Activated CD4-positive, alpha-beta T cell treated with anti-CD3 and anti-CD28 coated beads, Interleukin-2, amount 50 U/mL, for 4 hours (primary cell): ENCODE measurements at places on chromosomes 12 and 14.

DNA sequence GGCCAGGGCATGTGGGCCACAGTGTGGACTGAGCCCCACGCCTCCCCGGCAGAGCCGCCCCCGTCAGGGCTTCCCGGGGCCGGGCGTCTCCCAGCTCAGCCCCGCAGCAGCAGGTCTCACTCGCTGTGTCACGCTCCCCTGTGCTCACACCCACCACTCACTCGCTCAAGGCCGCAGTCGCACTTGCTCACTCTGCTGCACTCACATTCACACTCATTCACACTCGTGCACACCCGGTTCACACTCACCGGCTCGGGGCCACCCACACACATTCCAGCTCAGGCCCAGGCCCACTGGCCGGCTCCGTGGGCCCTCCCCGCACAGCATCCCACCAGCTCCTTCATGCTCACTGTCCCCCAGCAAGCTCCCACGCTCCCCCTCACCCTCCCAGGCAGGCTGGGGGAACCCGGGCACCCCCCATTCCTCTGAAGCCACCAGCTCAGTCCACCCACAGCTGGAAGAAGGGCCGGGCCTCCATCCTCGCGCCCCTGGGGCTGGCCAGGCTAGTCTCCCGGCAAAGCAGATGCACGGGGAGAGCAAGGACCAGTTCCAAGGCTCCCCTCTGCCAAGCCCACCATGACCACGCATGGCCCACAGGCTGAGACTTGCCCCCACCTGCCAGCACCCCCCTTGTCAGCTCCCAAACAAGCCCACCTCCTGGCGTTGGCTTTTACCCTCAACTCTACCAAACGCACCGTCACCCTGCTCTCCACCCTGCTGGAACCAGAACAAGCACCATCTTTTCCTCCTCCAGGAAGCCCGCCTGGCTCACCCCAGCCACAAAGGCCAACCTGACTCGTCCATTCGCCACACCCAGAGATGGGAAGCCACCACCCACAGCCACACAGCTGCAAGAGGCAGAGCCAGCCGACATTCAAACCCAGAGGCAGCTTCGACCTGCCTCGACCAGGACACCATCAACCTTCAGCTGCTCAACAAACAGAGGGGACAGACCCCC lies 28.0 kb downstream of the NCOR2 start:
- DNase-seq, result no peak

DNA sequence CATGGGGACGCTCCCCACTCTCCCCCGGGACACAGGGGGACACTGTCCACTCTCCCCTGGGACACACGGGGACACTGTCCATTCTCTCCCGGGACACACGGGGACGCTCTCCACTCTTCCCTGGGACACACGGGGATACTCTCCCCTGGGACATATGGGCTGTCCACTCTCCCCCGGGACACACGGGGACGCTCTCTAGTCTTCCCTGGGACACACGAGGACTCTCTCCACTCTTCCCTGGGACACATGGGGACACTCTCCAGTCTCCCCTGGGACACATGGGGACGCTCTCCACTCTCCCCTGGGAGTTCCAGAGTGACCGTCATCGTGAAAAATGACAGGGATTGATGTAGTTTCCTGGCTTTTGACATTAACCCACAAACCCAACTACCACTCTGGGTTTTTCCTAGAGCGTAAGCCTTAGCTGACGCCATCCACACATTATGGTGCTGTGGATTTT lies 3.0 kb upstream of the P2RX2 start:
- DNase-seq, result no peak

GRCh38 chr14:33709283-33709682 lies 241.6 kb downstream of the EGLN3 start:
- no peak for DNase-seq

DNA sequence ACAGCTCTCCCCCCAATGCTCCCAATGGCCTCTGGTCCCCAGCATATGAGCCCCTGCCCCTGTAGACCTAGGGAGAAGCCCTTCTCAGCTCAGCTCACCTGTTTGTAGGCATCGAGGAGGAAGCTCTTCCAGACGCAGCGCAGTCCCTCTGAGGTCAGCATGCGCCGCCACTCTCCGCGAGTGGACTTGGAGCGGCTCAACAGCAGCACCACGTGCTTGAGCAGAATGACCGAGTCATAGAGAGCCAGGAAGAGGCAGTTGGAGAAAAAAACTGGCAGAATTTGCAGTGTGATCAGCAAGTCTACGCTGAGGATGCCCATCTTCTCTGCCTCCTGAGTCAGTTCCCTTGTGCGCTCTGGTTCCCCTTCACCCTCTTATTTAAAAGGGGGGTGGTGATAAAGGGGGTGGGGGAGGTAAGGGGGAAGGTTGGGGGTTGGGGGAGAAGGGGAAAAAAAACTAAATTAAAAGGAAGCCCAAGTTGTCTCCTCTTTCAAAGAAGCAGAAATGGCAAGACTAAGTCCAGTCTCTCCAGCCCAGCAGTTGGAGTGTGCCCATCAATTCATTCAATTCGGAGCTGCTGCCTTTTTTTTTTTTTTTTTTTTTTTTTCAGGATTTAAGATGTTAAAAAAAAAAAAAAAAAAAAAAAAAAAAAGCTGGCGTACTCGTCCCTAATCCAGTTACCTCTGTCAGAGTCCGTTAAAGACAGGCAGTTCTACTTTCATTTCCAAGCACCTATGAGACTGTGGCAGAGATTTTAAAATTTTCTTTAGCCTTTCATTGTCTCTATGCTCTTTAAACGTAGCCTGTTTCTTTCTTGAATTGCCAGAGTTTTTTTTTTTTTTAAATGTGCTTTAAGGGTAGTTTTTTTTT lies at the start of gene DIO2:
Gene DIO2 (minus strand): TSS at position 352 of the 870 bp plus-strand sequence. CDS start 32 bp downstream, at position 320.
- DNase-seq, result no peak

DNA sequence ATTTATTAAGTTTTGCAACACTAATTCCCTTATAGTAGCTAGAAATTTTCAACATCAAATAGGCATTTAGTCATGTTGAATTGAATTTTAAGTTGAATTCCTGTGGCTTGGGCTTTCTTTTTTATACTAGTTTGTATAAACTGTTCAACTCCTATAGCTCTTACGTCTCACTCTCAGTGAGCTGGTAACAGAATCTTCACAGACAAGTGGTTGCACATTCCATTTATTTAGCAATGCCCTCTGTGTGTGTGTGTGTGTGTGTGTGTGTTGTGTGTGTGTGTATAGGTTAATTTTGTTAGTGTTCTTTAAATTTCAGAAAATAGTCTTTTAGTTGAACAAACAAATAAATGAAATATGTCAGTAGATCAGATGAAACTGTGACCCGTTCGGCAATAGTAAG lies 425.0 kb downstream of the NPAS3 start:
- no peak for DNase-seq

GRCh38 chr14:90406384-90406798 lies 9.6 kb downstream of the CALM1 start:
- no peak for DNase-seq

GRCh38 chr12:15122344-15122743 lies 98.9 kb downstream of the RERG start:
- DNase-seq, result no peak

DNA sequence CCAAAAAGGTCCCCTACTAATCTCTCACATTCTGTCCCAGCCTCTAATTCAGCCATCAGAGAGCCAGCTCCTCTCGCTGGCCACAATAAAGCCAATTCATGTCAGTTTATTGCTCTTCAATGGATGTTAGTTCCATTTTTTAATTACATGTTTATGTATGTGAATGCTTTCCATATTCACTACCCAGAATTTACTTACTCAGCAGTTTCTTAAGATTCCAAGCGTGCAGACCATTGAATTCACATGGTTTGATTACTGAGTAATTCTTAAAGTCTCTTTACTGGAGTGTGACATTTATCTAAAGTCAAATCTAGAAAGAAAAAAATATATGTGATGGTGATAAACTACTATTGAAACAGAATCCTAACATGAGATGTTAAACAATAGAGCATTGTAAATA lies 102.2 kb downstream of the LLPH start:
- no peak for DNase-seq

GRCh38 chr12:49622501-49623141 lies 740 bp upstream of the PRPF40B start:
- DNase-seq, result no peak

- no peak for DNase-seq
Measured at GRCh38 chr12:90085494-90086274, 377.0 kb upstream of the ATP2B1 start.

DNA sequence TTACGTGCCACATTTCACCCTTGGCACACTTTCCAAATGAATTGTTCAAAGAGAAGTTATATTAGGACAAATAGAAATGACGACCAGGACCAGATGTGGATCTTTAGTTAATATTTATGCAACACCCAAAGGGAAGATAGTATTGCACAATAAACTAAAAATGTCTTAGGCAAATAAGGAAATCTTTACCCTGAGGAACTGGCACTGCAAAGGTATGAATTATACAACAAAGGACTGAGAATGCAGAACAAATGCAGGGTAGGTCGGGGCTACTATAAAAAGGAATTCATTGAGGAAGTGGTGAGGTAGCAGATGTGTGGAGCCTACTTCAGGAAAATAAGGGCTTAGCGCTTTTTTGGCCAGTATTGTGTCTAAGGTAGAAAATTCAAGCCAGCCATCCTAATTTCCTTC lies 3.9 kb upstream of the TMTC2 start:
- DNase-seq, result no peak

- DNase-seq, result no peak
Measured at GRCh38 chr14:36773136-36773540, 111.5 kb downstream of the PAX9 start.

- no peak for DNase-seq
Measured at GRCh38 chr12:109116611-109116949, 193 bp downstream of the ACACB start.

DNA sequence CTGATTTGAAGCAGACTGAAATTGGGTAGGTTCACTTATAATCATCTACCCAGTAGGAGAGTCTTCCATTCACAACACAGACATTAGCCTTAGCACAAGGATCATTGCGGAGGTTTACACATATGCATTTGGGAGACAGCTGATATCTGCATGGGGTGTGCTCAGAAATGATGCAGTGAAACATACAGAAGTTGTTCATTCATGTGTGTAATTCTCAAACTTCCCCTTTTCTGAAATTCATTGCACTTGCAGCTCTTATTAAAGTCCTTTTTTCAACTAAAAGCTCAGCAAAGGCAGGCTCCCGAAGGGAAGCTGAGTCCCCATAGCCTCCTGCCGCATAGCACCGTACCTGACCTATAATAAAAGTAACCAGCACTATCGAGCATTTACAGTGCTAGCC lies 218.3 kb upstream of the CRY1 start:
- no peak for DNase-seq

- DNase-seq, result no peak
Measured at GRCh38 chr12:9379023-9379742, 171.0 kb upstream of the PZP start.

GRCh38 chr14:23729720-23730387 lies 93.7 kb downstream of the DHRS2 start:
- no peak for DNase-seq

DNA sequence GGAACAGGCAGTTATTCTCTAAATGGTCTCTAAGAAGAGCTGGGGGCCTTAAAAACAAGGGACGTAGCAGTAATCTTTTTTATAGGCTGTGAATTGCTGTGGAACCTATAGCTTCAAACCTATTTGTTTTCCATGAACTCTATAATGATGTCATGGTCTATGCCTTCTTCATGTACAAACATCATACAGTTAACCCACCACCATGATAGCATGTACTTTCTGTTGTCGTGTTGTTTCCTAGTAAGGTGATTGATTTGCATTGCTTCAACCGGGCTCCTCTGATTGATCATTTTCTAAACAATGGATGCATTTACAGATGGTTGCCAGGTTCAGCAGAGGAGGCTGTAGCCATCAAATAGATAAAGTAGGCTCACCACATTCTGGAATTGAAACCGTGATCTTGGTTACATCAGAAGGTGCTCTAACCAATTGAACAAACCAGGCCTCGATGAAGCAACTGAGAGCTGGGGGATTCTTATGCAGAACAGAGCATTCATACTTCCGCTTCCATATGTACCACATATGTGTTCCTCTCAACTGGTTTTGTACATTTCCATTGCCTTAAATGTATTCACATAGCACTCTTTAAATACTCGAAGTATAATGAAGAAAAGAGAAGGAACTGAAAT lies 25.6 kb upstream of the PCNX1 start:
- no peak for DNase-seq

DNA sequence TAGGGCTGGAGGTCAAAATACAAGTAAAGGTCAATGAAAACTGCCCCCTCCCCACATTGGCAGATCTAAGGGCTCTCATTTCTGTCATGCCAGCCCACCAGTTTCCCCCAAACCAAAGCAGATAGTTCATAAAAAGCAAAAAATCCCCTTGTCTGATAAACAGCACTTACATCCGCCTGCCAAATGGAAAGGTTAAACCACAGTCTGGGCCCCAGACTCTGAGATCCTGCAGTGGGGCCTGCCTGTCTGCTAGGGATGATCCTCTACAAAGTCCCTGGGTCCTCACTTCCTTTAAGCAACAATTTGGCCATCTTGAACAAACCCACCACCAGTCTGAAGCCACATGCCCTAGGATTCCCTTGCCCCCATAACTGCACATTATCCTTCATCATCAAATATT lies 9.7 kb upstream of the RPS26 start:
- DNase-seq, result no peak

GRCh38 chr14:69632164-69632563 lies 20.8 kb downstream of the SUSD6 start:
- DNase-seq, result no peak

DNA sequence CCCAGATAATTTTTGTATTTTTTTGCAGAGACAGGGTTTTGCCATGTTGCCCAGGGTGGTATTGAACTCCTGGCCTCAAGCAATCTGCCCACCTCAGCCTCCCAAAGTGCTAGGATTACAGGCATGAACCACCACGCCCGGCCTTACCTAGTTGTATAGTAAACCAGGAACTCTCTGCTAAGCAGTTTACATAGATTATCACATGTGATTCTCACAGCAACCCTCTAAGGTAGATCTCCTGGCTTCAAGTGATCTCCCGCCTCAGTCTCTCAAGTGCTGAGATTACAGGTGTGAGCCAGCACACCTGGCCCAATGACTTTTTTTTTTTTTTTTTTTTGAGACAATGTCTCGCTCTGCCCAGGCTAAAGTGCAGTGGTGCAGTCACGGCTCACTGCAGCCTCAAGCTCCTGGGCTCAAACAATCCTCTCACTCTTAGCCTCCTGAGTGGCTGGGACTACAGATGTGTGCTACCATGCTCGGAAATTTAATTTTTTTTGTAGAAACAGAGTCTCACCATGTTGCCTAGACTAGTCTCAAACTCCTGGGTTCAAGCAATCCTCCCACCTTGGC lies 26.0 kb upstream of the ATP2A2 start:
- no peak for DNase-seq
